ENCODE measurements at places on chromosomes 2 and 18. TPM values are rescaled to one million over a fixed set of nuclear protein-coding genes. Genes with fewer than 3 reads are reported as not detected.

Gene SMPD4
- polyA plus RNA-seq = 34.8 TPM

GRCh38 chr18:79985172-79985571 lies 3.2 kb downstream of the TXNL4A start:
- DNase-seq = no peak

GRCh38 chr2:166609183-166609959 lies 115.3 kb upstream of the SCN7A start:
- no peak for DNase-seq

DNA sequence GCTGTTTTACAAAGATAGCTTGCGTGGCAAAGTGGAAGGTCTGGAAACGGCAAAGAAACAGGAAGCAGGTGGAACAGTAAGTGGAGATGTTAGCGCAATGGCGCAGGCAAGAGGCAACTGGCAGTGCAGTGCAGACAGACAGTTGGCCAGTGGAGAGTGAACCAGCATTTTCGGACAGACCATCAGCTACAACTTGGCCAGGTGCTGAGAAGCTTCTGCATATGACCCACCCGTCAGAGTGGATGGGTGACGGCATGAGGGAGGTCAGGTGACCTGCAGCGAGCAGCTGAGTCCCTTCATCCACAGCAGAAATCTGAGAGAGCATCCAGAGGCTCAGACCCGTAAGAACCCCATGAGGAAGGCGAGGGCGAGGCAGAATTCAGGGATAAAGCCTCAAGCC lies 33.8 kb downstream of the NPC1 start:
- no peak for DNase-seq

GRCh38 chr2:219174146-219174545 lies 2.6 kb downstream of the CNPPD1 start:
- DNase-seq = no peak

Measured in muscle of arm (tissue), 14 donors.